Hippocampal formation (tissue), 2 donors: ENCODE measurements at places on chromosomes 2 and 18.
A peak's percentile ranks its signal among the peaks of the same experiment; 100 is the strongest.

GRCh38 chr2:68908392-68908970 lies 37.3 kb upstream of the BMP10 start:
- DNase-seq: no peak

GRCh38 chr2:202114795-202115194 lies 41.7 kb downstream of the KIAA2012 start:
- DNase-seq: no peak

DNA sequence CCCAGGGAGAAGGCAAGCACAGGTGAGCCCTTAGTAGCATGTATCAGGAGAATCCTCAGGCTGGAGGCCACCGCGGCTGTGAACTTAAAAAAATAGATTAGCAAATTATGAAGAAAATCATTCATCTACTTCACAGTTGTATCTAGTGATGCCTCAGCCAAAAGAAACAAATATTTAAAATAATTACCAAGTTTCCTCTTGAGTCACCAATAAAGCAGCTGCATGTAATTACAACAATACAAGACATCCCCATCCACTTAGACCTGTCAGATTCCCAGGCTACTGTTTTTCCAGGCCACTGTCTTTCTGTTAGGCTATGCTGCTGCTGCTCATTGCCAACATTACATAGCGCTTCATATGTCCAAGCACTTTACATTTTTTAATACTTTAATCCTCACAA lies 54.6 kb upstream of the PHLPP1 start:
- no peak for DNase-seq

DNA sequence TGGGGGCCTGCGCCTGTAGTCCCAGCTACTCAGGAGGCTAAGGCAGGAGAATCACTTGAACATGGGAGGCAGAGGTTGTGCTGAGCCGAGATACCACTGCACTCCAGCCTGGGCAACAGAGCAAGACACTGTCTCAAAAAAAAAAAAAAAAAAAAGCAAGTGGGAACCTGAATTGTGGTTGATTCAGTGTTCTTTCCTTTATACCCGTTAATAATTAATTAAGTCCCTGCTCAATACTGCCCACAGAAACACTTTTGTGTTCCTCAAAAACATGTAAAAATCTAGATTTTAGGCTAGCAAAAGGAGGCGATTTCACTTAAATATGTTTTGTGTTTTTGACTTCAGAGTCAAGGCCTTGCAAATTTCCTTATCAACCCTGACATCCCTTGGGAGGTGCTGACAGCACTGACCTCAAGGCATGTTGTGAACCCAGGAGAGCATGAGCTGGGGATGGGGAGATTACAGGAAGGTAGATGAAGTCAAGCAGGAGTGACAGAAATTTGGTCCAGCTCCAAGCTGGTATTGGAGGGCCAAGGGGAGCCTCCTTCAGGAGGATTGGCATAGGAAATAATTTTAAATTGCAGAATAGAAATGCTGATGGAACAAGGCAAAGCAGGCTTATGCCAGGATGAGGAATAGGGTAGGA lies 89.0 kb upstream of the PNPT1 start:
- no peak for DNase-seq

DNA sequence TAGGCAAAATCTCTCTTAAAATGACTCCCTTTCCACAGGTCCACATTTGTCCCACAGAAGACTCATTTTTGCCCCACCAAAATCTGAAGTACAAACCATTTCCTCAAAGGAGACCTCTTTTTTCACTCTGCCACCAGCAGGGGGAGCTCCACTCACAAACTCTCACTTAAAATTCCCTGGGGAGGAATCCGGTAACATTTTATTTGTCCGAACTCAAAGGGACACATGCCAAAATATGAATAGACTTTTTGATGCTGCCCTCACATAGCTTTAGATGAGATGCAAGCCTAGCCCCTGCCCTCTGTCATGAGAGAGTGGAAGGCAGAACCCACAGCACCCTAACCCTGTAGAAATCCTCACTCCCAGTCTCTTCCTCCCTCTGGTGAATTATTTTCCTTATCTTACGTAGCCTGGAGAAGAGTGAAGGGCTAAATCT lies 57.1 kb downstream of the RMDN2 start:
- DNase-seq: peak; percentile 38

DNA sequence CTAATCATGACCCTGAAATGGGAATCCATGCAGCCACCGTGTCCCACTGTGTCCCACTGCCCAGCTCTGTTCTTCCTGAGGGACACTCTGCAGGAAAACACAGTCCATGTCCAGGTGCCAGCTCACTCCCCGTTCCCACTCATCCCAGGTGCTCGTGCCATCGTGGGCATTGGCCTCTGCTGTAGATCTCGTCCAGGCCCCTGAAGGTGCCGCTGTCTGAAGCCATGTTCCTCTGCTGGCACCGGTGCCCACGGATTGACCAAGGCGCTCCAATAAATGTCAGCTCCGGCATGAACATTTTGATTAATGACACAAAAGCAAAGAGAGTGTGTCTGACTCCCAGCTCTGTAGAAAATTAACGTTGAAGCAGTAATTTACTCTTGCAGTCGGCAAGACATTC lies 280.1 kb upstream of the SALL3 start:
- DNase-seq: no peak

GRCh38 chr18:58924473-58924872 lies 59.8 kb downstream of the ZNF532 start:
- DNase-seq: no peak

DNA sequence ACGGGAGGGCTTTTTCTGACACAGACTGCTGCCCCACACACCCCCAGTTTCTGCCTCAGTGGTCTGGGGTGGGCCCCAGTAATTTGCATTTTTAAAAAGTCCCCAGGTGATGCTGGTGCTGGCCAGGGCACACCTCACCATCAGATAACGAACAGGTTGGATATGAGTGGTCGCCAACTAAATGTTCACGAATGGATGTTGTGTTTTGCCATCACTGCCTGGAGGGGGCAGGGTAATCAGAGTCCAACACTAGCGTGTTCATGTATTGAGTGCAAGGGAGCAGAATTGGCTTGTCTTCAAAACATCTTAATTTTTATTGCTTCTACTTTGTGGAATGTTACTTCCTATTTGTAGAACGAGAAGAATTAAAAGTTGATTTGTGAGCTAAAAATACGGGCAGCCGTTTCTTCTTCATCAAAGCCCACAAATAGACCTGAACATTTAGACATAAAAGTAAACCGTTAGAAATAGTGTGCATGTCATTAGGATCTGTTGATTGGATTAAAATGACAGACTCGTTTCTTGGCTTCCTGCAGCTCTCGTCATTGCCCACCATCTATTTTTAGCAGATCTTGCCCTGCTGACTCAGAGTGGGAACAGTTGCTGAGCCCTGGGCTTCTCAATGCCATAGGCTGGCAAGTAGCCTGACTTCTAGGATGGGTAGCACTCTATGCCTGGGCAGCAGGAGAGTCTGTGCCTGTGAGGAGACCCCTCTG lies 45.2 kb downstream of the NCK2 start:
- DNase-seq: peak; percentile 26

DNA sequence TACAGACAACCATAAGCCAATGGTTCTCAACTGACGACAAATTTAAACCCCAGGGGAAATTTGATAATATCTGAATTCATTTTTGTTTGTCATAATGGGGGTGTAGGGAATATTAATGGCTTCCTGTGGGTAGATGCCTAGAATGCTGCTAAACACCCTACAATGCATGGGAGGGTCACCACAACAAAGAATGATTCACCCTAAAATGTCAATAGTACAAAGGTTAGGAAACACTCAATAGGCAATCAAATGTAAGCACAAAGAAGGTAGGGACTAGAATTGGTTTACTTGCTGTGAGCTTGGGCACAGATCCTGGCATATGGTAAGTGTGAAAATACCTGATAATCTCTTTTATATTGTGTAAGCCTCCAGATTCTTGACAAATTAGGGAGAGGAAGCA lies 20.1 kb upstream of the FANCL start:
- DNase-seq: no peak

DNA sequence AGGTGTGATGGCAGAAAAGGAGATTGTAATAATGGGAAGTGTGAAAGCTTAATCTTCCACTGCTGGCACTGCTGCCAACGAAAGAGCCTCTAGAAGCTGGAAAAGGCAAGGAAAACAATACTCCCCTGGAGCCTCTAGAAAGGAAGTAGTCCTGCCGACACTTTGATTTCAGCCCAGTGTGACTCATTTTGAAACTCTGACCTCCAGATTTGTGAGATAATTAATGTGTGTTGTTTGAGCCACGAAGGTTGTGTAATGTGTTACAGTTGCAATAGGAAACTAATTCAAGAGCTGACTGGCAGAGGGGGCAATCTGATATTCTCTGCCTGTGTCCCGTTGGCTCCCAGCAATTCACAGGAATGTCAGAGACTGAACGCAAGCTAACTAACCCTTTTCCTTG lies 219.2 kb upstream of the UBE2E3 start:
- no peak for DNase-seq

DNA sequence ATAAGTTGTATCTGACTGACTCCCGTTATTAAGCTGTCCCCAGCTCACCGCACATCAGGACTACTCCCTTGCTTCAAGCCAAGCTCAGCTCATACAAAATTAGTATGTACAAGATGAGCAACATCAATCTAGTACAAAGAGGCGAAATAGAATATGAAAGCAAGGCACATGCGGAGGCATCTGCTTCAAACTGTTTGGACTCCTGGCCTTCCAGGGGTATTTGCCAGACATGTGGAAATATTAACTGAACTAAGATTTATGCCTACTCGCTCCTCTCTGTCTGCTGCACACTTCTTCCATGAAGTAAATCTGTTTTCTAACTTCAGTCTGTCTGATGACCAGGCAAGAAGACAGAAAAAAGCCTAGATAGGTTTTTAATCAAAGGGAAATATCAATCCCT lies 499.8 kb downstream of the PID1 start:
- no peak for DNase-seq

- DNase-seq: peak; percentile 41
Observed at GRCh38 chr18:65093346-65093745, 657.5 kb upstream of the CDH7 start.

GRCh38 chr2:141767051-141767450 lies 363.8 kb downstream of the LRP1B start:
- DNase-seq: no peak

DNA sequence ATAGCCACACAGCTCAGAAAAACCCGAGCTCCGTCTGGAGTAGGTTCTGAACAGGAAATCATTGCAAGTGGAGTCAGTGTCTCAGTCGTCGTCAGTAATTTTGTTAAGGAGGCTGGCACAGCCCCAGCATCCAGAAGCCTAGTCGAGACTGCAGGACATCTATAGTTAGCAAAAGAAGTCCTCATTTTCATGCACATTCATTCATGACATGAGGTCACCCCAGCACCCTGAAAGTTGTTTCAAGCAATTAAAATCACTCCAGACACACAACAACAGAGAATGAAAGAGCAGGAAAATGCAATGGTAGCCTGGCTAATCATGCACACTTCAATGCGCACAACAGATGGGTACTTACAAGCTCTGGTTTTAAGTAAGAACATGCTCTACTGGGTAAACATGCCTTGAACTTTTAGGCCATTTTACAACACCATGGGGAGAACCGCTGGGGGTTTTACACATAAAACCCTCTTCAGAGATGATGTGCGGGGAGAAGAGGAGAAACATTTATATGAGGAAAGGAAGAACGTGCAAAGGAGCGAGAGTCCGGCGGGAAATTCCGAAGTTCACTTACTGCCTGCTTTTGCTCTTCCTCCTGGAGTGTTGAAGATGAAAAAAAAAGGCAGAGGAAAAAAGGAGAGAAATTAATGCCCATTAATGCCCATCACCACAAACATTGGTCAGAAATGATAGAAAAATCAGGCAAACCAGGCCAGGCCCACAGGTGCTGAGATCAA lies 77.4 kb upstream of the DNMT3A start:
- no peak for DNase-seq

DNA sequence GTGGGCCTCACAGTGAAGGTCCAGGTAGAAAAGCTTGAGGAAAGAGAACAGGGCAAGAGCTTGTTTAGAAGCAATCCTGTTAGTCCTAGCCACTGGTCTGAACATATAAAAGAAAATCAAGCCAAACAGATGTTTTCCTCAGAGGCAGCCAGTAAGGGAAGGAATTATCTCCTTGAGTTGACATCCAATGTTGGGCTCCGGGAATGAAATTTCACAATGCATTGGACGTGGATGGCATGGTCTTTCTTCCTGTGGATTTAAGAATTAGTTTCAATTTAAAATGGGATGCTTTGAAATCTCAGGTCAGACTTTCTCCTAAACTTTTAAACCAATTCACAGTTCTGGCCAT lies 92.1 kb downstream of the ACKR3 start:
- DNase-seq: no peak

DNA sequence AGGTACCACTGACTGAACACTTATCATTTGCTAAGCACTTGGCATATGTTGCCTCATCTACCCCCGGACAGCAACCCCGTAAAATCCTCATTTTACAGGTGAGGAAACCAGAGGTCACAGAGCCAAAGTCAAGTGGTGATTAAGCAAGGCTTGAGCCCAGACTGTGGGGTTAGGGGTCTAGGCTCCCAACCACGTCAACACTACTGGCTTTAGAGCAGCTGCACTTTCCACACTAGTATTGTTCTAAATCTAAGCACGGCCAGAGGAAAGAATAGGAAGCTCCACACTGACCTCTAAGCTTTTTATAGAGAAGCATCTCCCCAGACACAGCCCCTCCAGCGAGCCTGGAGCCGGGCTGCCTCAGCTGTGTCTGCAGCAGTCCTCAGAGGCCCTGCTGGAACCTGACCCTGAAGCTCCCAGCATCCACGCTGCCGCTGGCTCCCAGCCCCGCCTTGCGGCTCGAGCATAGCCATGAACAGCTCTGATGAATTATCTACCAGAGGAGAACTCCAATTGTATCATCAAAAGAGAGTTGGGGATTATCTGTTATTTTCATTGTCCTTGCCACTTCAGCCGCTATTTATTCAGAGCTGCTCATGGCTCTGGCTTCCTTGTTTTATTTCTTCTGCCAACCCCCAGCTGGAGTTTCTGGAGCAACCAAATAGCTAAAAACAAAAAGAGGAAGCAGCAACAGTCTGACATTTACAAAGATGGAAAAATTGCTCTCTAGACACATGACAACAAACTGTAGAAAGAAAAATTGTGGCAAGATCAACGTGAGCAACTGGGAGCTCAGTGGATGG lies 62.2 kb upstream of the RTN4 start:
- peak; percentile 96 for DNase-seq

- DNase-seq: peak; percentile 18
Observed at GRCh38 chr2:219344751-219345430, 12.3 kb upstream of the RESP18 start.
